AG04450 (cell line): ENCODE measurements at places on chromosomes 1 and 21.

DNA sequence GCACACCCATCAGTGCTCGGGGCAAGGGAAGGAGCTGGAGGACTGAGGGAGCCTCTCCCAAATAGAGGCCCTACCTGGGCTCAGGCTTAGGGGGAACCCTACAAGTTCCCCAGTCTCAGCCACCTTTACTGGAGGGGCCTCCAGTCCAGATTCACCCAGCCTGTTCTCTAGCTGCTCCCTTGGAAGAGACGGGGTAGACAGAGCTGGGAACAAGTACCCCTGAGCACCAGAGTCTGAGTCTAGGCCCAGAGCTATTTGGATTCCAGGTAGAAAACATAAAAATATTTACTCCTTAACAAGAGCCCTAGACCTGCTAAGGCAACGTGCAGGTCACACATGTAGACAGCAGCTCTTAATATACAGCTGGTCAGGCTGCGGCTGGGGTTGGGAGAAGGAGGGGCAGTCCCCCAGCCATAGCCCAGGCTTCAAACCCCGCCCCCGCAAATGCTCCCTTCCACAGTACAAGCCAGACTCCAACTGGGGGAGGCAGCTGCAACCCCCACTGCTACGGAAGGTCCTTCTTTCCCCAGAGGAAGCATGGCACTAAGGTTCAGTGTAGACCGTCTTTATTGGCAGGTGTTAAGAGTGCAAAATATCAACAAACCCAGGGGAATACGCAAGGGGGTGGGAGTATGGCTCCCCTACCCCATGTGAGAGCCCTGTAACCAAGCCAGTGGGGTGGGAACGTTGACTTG lies 8.0 kb downstream of the TENT5B start:
- no peak for DNase-seq

- DNase-seq = no peak
Observed at GRCh38 chr1:81237473-81238089, 563.2 kb upstream of the ADGRL2 start.

DNA sequence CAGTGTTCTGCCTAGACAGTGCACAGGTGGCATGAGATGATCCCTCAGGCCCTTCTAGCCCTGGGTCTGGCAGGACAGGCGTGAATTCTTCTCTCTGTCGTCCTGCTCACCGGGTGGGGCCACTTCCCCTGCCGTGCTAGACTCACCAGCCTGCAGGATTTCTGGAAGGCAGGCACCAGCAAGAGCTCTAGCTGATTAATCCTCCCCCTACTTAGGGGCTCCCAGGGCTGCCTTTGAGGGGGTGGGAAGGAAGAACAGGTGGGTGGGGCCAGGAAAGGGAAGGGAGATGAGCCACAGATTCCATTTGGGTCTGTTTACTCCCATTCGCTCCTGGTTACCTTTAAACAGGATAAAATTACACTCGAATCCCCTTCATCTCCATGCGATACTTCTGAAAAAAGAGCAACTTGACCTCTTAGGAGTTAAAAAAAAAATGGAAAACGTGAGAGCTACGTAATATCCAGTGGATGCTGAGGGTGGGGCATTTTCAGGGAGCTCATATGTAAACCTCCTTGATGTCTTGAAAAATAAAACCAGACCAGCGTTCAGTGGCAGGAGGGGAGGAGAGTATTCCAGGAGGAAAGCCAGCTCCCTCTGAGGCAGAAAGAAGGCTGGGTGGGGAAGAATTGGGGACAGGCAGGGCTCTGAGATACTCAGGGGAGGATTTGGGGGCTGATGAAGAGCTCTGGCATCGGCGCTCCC lies 665.5 kb downstream of the PTPRU start:
- DNase-seq = no peak

GRCh38 chr1:203408486-203409481 lies 57.9 kb upstream of the FMOD start:
- DNase-seq = peak; percentile 42

DNA sequence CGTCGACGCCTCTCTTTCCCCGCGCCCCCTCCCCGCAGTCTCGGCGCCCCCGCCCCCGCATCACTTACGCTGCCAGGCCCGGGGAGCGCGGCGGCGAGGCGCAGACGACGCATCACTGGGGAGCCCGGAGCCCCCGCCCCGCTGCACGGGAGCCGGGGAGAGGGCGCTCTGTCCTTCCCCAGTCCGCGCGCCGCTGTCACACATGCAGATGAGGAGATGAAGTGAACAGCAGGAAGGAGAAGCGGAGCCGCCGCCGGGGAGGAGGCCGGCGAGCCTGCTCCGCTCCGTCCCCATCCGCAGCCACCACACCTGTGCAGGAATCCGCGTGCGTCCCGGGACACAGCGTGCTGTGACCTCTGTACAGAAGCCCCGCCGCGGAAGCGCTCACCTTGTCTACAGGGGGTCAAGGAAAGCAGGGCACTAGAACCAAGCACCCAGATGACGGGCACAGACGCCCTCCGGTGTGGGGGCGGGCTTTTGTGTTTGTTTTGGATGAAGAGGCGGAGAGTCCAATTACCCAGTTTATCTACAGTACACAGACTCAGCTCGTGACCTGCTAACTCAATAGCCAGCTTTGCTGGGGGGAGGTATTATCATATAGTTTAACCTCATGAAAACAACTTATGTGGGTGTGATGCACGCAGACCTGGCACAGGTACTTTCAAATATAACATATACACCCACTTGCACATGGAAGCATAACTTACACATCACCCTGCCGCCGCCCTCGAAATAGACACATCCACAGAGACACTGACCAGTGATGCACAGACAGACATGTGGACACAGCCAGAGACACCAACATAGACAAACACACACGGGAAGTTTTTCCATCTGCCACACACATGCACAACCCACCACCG lies 12.4 kb downstream of the KLHDC8A start:
- no peak for DNase-seq

- DNase-seq = no peak
Observed at GRCh38 chr1:220680085-220680687, 10.0 kb upstream of the C1orf115 start.

GRCh38 chr21:34648739-34649297 lies 20.0 kb upstream of the CLIC6 start:
- DNase-seq = no peak

- DNase-seq = no peak
Observed at GRCh38 chr1:239025997-239026694, 360.2 kb upstream of the CHRM3 start.

DNA sequence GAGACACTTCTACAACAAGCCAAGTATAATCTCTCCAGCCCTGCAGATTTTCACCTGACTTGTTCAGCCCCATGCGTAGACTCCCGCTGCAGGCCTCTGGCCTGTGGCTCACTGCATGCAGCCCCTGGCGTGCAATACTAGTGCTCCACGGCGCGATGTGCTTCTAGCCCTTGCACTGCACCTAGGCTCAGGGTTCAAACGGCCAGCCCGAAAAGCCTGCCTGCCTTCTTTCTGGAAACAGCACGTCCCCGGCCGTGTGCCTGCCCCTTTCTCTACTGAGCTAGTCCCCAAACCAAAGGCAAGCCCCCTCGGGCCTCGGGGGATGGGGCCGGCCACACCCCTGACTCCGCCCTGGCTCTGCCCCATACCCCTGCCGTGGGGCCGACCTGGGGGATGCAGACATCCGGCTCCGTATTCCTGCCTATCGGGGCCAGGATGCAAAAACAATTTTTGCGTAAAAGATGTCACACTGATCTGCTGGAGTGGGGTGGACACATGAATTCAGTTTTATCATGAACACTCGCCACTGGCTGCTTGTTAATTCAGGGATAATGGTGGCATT lies 26.3 kb upstream of the TRAPPC10 start:
- no peak for DNase-seq

DNA sequence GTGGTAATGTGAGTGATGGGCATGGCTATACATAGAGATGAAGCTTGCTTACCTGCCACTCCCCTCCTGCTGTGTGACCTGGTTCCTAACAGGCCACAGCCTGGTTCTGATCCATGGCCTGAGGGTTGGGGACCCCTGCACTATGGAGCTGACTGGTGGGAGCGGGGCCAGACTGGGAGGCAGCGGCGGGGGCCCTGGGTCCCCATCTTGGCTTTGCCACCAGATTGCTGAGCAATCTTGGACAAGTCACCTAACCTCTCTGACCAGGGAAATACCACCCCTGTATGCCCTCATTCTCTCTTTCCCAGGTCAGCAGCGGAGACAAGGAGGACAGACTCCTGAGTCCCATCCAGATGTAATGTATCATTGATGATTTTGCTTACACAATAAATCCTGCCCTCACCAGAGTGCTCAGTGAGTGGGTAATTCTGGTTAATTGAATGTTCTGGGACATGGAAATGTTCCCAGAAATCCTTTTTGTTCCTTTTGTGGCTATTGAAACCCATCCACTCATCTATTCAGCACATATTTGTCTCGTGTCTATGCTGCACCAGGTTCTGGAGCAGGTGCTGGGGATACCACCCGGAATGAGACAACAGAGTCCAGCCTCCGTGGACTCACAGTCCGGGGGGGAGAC lies 4.1 kb upstream of the ARHGEF10L start:
- DNase-seq = no peak

GRCh38 chr1:228513236-228513900 lies 26.2 kb downstream of the RNF187 start:
- DNase-seq = no peak

GRCh38 chr1:12177999-12178441 lies 11.2 kb downstream of the TNFRSF1B start:
- peak; percentile 81 for DNase-seq

DNA sequence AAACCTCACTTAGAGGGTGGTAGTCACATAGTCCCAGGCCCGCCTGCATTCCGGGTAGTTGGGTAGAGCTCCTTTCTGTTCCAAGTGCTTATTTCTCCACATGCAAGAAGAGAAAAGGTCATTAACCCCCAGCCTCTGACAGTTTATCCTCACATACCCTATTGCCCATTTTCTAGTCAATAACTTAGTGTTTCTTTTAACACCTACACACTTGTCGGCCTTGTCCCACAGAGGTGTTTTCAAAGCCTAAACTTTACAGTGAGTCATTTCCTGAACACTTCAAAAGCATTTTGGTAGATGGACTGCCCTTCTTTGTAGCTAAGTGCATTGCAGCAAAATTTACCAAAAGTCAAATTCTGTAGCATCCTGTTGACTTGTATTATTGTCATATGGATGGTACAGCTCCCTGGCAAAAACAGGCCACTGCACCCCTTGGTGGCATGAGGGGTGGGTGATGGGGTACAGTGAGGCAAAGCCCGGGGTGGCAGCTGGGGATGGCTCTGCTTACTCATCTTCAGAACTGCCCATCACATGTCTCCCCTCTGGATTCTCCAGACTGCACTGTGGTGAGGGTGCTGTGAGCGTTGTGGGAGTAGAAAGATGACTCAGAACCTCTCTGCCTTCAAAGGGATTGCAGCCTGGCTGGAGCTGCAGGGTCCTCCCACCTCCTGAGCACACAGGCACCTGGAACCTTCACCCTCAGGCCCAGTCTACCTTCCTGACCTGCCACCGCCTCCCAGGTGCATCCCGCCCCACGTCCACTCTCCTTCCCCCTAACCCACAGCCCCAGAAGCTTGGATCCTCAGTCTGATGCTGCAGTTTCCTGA lies 45.8 kb upstream of the DMRTB1 start:
- peak; percentile 33 for DNase-seq

DNA sequence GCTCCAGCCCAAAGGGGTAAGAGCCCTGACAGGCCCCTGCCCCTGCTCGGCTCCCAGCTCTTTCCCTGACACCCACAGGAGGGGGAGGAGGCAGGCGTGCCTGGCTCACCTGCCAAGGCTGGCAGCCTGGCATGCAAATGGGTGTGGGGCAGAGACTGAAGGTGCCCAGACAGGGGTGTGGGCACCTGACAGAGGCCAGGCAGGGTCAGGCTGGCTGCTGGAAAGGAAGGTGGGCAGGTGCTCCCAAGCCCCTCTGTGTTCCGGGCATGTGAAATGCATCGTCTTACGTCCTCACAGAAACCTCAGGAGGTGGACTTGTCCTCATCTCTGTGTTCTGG lies 19.4 kb upstream of the CASZ1 start:
- no peak for DNase-seq

GRCh38 chr1:173267453-173267945 lies 60.4 kb upstream of the TNFSF4 start:
- DNase-seq = no peak

DNA sequence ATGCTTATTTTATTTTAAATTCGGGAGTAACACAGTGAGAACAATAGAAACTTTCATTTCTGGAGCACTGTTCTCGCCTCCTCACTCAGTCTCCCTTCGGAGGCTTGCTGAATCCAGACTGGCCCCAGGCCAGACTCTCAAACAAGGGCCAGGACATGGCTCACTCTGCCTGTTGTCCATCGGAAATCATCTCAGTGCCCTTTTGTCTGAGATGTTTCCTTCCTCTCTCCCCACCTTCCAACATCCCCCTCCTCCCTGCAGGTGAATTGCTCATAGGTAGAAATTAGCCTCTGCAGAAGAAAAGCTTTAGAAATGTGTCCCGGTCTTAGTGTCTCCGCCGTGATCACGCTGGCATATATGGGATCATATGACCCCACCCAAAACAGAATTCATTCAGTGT lies 55.2 kb downstream of the ERG start:
- no peak for DNase-seq

DNA sequence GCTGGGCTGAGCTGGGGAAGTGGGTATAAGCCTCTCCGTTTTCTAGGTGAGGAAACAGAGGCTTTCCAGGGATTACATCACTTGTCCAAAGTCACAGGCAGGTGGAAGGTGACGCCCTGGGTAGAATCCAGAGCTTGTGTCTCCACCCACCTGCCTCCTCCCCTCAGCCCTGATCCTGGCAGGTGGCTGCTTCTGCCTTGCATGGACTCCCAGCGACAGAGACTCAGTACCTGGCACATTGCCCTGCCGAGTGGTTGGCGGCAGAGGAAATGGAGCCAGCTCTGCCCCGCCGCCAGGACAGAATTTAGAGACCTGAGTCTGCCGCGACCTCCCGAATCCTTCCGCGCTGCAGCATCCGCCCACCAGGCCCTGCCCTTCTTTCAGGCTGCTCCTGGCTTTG lies 2.1 kb downstream of the PLA2G2E start:
- DNase-seq = no peak

DNA sequence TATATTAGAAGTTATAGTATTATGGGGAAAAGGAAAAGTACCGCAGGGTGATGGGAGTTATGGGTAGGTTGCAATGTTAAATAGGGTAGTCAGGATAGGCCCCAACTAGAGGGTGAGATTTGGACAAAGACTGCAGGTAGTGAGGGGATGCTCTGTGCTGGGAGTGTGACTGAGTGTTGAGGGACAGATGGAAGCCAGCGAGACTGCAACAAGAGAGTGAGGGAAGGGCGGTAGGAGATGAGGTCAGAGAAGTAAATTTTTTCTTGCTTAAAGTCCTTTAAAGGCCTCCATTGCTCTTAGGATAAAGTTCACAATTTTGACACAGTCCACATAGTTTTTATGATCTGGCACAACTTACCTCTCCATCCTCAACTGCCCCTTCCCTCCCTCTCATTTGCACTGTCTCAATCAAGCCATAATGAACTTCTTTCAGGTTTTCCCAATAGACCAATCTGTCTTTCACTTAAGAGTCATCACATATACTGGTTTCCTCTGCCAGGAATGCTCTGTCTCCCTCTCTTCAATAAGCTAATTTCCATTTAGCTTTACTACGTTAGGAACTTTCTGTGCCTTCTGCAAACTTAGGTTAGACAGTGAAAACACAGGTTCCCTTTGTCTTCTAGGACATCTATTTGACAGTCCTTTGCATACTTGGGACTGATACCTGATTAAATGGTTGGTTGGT lies 237.7 kb upstream of the CACYBP start:
- DNase-seq = no peak

- DNase-seq = no peak
Observed at GRCh38 chr21:19986396-19986795, 1011.8 kb upstream of the NCAM2 start.

GRCh38 chr21:46569081-46569480 lies 35.8 kb downstream of the S100B start:
- no peak for DNase-seq

GRCh38 chr1:22955146-22955545 lies 17.5 kb downstream of the LACTBL1 start:
- no peak for DNase-seq

- no peak for DNase-seq
Observed at GRCh38 chr1:93827633-93828366, 51.2 kb downstream of the DNTTIP2 start.
